ENCODE measurements at places on chromosomes 16 and 17. TPM values are rescaled to one million over a fixed set of nuclear protein-coding genes. Genes with fewer than 3 reads are reported as not detected.

NPIPB13 gene
- polyA plus RNA-seq, result 4.3 TPM

GRCh38 chr17:28700830-28701492 is 10.7 kb downstream of the PROCA1 start:
- DNase-seq, result no peak

GRCh38 chr17:38893607-38894006 is 23.7 kb downstream of the LASP1 start:
- DNase-seq, result no peak

- no peak for DNase-seq
Observed at GRCh38 chr17:9307313-9307998, 268.2 kb downstream of the STX8 start.

- DNase-seq, result no peak
Observed at GRCh38 chr16:15415511-15415985, 18.8 kb upstream of the BMERB1 start.

DNA sequence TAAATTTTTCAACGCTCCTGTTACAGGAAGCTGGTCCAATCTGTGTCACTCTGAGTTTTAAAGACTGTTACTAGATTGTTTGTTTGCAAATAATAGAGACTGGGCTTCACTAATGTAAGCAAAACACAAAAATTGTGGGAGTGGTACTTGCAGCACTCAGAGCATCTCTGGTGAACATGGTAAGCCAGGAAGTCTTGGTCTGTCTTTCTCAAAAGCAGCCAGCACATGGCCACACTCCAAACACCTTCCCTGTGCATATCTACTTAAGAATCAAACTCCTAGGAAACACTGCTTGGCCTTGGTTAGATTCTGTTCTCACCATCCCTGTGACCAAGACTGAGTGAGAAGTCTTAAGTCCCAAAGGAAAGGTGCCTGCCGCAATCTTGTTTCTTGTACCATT is 49.7 kb upstream of the SALL1 start:
- no peak for DNase-seq
